Stimulated activated CD4-positive, alpha-beta T cell treated with anti-CD3 and anti-CD28 coated beads, Interleukin-1b, Interleukin-23, amount 100 ng/mL, for 24 hours (primary cell): ENCODE measurements at places on chromosomes 7 and 10.

DNA sequence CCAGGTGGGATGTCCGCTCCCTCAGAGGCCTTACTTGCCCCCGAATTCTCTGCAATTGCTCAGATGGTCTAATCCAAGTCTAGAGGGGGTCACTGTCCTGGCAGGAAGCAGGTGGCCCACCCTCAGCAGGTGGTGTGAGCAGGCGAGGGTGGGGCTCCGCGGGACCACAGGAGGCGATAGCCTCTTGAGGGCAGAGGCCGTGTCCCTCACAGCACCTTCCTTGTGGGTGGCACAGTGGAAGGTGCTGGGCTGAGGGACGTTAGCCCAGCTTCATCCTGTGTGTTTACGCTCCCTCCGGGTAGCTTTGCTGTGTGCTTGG, 38.3 kb upstream of the INPP5A start:
- no peak for DNase-seq

- no peak for DNase-seq
Measured at GRCh38 chr10:32349968-32350738, 3.2 kb upstream of the EPC1 start.

GRCh38 chr7:157703534-157704195, 366.9 kb downstream of the DNAJB6 start:
- no peak for DNase-seq

- no peak for DNase-seq
Measured at GRCh38 chr7:129742256-129742655, 130.7 kb downstream of the NRF1 start.

GRCh38 chr10:120999868-121000267, 148.7 kb downstream of the WDR11 start:
- DNase-seq: no peak

DNA sequence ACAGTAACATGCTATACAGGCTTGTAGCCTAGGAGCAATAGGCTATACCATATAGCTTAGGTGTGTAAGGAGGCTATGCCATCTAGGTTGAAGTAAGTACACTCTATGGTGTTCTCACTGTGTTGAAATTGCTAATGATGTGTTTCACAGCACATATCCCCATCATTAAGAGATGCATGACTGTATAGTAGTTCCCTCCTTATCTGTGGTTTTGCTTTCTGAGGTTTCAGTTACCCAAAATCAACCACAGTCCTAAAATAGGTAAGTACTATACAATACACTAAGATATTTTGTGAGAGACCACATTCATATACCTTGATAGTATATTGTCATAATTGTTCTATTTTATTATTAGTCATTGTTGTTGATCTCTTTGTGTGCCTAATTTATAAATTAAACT, 12.7 kb downstream of the FZD1 start:
- no peak for DNase-seq

GRCh38 chr10:22690158-22690557, 24.2 kb downstream of the PIP4K2A start:
- DNase-seq: no peak

DNA sequence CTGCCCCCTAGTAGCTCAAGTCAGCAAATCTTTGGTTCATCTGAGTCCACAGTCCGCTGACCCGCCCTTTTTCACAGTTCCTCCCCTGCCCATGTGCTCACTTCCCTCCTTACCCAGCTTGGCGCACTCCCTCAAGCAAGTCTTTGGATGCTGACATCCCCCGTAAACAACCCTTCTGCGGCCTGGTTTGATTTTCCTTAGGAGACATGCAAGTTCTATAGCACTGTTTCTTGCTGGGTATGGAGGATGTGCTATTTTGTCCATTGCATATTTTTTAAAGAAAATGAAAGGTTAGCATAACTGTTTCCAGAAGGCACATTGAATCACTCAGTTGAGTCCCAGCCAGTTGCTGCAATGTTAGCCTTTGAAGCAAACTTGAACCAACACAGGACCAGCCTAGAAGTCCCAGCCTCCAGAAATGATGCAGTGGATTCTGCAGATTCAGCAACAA, 38.2 kb downstream of the HTRA1 start:
- no peak for DNase-seq

DNA sequence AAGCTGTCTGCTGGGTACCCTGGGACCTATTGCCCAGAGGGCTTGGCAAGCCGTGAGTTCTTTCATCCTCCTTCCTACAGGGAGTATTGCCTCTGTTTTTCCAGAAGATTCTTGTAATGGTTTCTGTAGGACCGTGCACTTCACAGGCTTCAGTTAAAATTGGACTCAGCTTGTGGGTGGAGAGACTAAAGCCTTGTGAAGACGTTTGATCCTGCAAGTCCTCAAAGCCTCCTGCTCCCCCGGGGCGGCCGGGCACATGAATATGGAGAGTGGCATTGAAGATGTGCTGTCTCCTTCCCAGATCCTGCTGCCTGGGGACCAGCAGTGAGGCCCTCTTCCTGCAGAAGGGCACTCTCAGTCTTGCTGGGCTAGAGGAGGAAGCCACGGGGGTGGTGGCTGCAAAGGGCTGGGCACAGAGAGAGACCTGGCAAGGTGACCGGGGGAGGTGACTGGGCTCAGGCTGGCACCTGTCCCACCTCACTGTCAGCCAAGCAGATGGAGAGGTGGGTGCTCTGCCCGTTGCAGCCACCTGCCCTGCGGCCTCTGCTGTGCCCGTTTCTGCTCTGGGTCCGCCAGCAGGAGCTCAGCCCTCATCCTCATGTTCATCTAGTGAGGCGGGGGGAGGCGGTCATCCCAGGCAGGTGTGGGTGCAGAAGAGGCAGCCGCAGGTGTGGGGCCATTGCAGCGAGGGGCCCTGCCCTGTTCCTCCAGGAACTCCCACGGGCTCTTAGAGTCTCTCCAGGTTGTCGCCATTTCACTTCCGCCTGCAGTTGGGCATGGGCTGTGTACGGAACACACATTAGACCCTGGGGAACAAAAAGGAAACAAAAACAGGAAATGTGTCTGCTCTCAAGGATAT, 55.7 kb downstream of the TMEM209 start:
- no peak for DNase-seq

DNA sequence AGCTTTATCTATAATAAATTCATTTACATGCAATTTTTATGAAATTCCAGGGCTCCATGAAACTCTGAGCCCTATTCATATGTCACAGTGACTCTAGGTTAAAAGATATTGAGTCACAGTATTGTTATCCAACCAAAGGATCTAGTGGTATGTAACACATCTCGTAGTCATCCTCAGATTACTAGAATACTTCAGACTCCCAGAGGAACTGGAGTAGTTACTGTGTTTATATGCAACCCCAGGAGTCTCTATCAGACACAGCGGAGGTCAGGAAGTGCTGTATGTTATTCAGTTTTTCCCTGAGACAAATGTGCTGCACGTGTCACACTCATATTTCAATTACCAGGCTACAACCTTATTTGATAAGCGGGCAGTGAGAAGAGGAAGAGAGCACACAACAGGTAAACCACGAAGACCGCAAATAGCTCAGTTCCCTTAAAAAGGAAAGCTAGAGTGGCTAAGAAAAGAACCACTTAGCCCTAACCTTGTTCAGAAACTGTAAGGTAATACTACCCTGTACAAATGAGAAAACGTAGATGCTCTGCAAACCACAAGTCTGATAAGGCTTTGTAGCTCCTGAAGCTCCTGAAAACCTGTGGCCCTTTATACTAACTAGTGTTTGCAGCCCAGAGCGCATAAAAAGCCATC, 114.0 kb upstream of the CNTNAP2 start:
- DNase-seq: no peak

- no peak for DNase-seq
Measured at GRCh38 chr7:105743351-105744090, 132.9 kb downstream of the ATXN7L1 start.

DNA sequence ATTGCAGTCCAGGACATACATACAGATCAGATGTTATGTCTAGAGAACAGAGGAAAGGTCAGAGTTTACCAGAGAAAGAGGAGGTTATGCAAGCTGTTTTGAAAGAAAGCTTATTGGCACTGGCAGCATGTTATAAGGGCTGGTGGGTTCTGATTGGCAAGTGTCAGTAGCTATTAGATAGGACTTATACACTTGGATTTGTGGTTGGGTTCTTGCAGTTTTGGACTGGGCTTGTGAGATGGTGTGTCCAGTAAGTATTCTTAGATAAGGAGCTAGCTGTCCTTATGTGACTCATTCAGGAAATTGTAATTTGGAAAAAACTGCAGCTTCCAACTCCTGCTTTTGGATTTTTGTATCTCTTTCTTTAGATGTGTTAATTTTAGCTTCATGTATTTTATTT, 130.7 kb upstream of the NAMPT start:
- DNase-seq: no peak

- no peak for DNase-seq
Measured at GRCh38 chr10:107647462-107647861, 483.0 kb upstream of the SORCS1 start.
